ENCODE measurements at places on chromosomes 1 and 21.

GRCh38 chr1:117128323-117129079 is 7.0 kb upstream of the TRIM45 start:
- no peak for DNase-seq

DNA sequence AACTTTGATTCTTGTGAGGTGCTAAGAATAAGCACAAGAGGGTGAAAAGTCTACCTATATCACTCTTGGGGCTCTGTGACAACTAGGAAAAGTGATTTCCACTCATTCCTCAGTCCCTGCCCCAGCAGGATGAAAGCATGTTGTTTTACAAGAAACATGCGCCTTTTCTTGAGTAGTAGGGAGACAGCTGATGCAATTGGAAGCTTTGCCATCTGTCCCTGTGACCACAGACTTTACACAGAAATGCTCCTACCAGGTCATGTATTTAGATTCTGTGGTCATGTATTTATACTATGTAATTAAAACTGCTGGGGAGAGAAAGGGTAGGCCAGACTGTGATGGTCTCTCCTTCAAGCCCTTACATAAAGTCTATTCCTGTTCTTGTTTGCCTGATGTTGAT is 445.5 kb downstream of the PTPRC start:
- no peak for DNase-seq

GRCh38 chr1:12480748-12481362 is 137.2 kb downstream of the DHRS3 start:
- DNase-seq = no peak

DNA sequence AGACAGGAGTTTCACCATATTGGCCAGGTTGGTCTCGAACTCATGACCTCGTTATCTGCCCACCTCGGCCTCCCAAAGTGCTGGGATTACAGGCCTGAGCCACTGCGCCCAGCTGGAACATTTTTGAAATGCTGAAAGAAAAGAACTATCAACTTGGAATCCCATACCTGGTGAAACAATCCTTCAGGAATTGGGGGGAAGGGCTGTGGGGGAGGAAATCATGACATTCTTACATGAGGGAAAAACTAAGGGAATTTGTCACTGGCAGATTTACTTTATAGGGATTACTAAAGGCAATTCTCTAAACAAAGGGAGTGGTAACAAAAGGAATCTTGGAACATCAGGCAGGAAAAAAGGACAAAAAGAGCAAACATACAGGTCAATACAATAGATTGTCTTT is 25.8 kb downstream of the NDUFS5 start:
- DNase-seq = no peak

- no peak for DNase-seq
These were observed 14.9 kb downstream of the PLEKHA6 start for GRCh38 chr1:204344665-204345355.

GRCh38 chr1:172875892-172876291 is 174.8 kb downstream of the TNFSF18 start:
- DNase-seq = no peak

- peak; percentile 50 for DNase-seq
These were observed 102.5 kb upstream of the TARDBP start for GRCh38 chr1:10909697-10910680.

- DNase-seq = no peak
These were observed 199.4 kb upstream of the EDN2 start for GRCh38 chr1:41683681-41684500.

- DNase-seq = peak; percentile 73
These were observed 13.2 kb downstream of the CAPN9 start for GRCh38 chr1:230760360-230760827.

GRCh38 chr1:213982672-213983492 is 4.9 kb upstream of the PROX1 start:
- peak; percentile 47 for DNase-seq

DNA sequence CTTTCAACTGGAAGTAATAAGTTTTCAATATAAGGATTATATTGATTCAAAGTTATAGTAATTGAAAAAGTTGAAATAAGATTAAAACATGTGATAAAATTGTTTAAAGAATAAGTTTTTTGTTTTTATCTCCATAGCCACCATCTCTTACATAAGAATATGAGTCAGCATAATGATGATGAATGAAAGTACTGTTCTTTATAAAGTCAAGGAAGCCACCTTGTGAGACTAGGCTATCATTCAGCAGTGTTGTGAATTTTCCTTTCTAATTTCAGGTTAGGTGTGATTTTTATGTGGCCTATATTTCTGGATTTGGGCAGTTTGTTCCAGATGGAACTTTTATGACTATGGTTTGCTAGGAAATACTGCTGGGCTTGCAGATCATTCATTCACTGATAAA is 22.4 kb upstream of the ASB17 start:
- no peak for DNase-seq

DNA sequence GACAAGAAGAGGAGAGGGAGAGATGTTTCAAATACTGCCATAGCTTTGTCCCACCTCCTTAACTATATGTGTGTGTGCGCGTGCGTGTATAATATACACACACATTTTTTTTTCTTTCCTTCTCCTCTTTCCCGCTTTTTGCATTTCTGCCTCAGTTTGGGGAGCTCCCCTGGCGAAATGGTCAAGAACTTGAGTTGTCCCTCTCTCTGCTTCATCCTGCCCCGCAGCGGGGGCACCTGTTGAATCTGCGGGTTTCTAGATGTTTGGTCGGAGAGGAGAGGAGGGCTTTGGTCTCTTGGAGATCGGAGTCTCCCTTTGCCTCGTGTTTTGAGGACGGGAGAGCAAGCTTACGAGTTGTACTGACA is 504 bp downstream of the SCCPDH start:
- peak; percentile 34 for DNase-seq

GRCh38 chr1:225757927-225758656 is 19.5 kb upstream of the SRP9 start:
- no peak for DNase-seq

DNA sequence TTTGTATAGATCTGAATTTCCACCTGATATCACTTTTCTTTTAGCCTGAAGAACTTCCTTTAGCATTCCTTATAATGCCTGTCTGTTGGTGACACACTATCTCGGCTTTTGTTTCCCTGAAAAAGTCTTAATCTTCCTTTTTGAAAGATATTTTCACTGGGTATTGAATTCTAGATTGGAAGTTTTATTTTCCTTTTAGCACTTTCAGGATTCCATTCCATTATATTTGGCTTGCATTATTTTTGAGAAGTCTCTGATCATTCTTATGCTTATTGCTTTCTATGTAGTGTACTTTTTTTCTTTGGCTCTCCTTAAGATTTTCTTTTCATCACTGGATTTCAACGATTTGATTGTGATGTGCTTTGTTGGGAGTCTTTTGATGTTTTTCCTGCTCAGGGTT is 510.7 kb downstream of the RWDD3 start:
- DNase-seq = no peak

DNA sequence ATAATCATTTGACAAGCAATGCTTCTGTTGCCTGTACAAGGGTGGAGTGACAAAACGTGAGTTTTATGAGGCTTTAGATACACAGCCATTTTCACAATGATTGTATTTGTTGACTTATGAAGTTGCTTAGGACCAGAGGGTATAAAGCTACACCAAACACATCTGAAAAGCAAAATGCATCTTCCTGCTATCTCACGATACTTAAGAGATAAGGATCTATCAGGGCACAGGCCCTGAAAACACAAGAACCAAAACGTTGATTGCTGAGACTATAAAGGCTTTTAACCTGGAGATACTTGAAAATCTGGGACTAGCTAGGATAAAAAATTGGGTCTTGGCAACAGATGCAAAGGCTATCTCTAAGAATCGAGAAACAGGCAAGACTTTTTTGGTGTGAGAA is 115.7 kb downstream of the SLC5A9 start:
- DNase-seq = no peak

DNA sequence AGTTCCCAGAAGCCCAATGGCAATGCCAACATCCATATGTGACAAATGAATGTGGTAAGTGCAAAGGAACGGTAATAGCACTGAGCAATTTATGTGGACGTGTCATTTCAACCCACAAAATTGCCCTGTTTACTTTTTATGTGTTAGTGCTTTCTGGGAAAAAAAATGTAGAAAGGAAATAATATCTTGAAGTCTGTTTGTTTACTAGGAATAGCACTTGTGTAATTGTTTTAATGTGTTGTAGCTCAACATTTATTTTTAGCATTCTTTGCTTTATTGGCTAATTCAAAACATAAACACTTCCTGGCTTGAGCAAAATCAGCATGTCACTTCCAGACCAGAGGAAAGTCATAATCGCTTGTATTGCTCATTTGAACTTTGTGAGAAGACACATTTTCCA is 224.8 kb upstream of the KCNK2 start:
- no peak for DNase-seq

- DNase-seq = no peak
These were observed 352.5 kb downstream of the ZNF326 start for GRCh38 chr1:90347366-90347765.

- DNase-seq = peak; percentile 62
These were observed 246.6 kb upstream of the AJAP1 start for GRCh38 chr1:4407851-4408250.

- no peak for DNase-seq
These were observed 155.3 kb downstream of the CDC7 start for GRCh38 chr1:91655912-91656449.

DNA sequence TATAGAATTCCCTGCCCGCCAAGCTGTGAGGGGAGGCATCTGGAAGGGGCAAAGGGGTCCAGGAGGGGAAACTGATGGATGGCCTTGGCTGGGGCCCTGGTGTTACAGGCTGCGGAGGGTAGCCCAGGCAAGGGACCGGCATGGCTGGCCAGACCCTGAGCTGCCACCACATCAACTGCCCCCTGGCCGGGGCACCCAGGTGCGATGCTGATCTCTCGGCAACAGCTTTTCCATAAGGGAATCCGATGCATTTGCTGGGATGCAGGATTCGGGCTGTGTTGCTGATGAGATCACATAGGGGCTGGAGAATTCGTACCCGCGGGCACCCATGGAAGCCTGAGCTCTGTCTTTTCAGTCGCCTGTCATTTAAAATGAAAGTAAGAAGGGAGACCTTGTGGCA is 73.7 kb downstream of the PRDM16 start:
- no peak for DNase-seq

DNA sequence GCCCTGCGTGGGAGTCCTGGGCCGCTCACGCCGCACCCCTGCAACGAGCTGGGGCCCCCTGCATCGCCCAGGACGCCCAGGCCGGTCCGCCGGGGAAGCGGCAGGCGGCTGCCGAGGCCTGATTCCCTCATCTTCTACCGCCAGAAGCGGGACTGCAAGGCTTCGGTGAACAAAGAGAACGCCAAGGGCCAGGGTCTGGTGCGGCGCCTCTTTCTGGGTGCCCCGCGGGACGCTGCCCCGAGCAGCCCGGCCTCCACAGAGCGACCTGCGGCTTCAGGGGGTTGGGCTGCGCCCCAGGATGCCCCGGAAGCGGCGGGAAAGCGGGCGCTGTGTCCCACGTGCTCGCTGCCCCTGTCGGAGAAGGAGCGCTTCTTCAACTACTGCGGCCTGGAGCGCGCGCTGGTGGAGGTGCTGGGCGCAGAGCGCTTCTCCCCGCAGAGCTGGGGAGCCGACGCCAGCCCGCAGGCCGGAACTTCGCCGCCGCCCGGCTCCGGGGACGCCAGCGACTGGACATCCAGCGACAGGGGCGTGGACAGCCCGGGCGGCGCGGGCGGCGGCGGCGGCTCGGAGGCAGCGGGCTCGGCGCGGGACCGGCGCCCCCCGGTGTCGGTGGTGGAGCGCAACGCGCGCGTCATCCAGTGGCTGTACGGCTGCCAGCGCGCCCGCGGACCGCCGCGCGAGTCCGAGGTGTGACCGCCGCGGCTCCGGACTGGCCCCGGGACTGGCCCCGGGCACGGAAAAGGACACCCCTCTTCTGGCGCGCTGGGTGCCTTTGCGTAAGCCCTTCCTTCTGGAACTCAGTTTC is 2.7 kb downstream of the FAM110D start:
- DNase-seq = peak; percentile 32

GRCh38 chr1:233518344-233518743 is 95.6 kb upstream of the KCNK1 start:
- peak; percentile 20 for DNase-seq

DNA sequence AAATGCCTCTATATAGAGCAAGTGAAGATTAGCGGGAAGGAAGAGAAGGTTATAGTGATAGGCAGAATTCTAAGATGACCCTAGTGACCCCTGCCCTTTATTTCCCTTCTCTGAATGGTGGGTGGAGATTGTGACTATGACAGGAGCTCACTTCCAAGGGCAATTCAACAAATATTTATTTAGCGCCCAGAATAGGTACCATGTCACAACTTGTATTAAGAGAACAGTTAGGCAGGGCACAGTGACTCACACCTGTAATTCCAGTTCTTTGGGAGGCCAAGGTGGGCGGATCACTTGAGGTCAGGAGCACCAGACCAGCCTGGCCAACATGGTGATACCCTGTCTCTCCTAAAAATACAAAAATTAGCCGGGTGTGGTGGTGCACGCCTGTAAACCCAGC is 236.0 kb upstream of the POGK start:
- DNase-seq = no peak

- DNase-seq = no peak
These were observed 6.5 kb upstream of the ATP1A4 start for GRCh38 chr1:160144921-160145320.

- peak; percentile 6 for DNase-seq
These were observed 344.5 kb downstream of the PDE4B start for GRCh38 chr1:66137235-66137634.

DNA sequence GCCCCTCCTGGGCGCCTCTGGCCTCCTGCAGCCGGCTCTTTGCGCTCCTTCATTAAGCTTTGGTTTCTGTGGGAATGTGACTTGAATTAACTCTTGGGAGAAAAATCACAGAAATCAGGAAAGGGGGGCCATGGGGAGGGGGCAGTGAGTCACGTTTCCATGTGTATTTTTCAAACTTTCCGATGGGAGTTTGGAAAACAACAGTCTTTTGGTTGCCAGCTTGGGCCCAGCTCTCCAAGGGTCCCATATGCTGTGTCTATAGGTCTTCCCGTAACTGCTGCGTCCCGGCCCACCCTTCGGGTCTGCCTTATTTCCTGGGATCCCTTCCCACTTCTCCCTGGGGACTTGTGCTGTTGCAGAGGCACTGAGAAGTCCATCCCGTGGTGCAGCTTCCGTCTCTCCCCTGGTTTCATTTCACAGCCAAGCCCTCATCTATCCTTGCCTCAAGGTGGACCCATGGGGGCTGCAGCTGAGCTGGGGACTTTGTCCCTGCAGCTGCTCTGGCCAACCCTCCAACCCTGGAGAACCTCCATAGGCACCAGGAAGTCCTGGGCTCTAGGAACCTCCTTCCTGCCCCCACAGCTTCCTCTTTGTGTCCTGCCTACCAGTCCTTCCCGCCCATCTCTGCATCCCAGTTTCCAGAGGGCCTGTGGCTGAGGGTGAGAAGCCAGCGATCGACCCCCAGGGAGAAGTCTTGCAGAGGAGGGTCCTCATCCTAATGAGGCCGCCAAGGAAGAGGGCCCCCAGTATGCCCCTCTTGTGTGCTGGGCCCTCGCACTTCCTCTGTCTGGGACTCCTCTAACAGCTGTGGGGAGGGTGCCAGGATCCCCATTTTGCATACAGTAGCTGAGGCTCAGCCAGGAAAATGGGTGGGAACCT is 11.6 kb upstream of the LMNA start:
- no peak for DNase-seq
